ENCODE measurements at places on chromosomes 16 and 17.

GRCh38 chr17:17712268-17712924 is 31.1 kb downstream of the RAI1 start:
- no peaks in the 10 kb centered on the region for H3K27me3 ChIP-seq
- no peaks in the 10 kb centered on the region for H3K36me3 ChIP-seq
- no peak for DNase-seq
- H3K27ac ChIP-seq, result peak overlapping the region; percentile 61

DNA sequence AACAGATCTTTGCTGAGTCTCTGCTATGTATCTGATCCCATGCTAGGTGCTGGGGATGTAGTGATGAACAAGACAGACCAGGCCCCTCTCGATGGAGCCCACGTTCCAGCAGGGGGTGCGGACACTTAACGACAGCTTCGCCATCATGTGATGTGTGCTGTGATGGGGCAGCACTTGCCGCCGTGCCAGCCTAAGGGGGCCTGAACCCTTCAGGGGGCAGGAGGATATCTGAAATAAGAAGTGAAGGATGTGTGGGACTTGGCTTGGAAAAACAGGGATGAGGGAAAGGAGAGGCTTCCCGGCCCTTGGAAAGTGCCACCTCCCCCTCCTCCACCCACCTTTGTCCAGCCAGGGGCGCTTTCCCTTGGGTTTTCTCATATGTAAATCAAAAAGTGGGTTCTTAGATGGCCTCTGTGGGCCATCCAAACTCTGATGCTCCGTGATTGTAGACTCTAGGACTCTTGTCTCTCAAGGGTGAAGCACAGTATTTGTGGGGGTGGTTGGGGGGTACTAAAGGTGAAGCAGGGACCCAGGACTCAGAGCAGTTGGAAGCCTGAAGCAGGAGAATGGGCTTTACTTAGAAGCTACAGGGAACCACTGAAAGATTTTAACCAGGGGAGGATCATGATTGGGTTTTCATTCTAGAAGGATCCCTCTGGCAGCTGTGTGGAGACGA is 4.0 kb upstream of the DLX3 start:
- no peak overlapping the region for H3K4me3 ChIP-seq
- peaks cover 15% of the 10 kb centered on the region for H3K4me1 ChIP-seq
- no peak overlapping the region for H3K27ac ChIP-seq
- no peak for DNase-seq
- peaks cover 75% of the 10 kb centered on the region for H3K27me3 ChIP-seq

DNA sequence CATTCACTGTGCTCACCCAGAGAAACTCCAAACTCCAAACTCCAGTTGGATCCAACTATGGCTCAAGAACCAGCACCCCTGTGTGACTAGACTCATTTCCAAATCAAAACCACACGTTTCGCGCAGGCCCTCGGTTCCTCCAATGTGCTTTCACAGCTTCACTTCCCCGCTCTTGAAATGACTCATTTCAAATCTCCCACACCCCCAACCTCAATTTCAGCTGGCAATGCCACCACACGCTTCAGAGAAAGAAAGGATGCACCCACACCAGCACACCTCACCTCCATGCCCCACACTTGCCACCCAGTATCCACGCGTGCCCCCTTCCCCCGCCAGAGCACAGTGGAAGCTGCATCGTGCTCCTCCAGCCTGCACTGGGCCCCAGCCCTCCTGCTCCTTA is 9.0 kb downstream of the TMEM92 start:
- peak; percentile 26 for DNase-seq
- H3K36me3 ChIP-seq, result no peaks in the 10 kb centered on the region
- no peak overlapping the region for H3K4me3 ChIP-seq

DNA sequence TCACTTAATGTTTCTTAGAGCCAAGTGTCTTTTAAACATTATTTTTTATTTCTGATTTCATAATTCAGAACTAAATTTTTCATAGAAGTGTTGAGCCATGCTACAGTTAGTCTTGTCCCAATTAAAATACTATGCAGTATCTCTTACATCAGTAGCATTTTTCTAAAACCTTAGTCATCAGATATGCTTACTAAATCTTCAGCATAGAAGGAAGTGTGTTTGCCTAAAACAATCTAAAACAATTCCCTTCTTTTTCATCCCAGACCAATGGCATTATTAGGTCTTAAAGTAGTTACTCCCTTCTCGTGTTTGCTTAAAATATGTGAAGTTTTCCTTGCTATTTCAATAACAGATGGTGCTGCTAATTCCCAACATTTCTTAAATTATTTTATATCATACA is 13.6 kb upstream of the BCAS3 start:
- no peak for DNase-seq
- no peak overlapping the region for H3K27ac ChIP-seq
- no peaks in the 10 kb centered on the region for H3K27me3 ChIP-seq

DNA sequence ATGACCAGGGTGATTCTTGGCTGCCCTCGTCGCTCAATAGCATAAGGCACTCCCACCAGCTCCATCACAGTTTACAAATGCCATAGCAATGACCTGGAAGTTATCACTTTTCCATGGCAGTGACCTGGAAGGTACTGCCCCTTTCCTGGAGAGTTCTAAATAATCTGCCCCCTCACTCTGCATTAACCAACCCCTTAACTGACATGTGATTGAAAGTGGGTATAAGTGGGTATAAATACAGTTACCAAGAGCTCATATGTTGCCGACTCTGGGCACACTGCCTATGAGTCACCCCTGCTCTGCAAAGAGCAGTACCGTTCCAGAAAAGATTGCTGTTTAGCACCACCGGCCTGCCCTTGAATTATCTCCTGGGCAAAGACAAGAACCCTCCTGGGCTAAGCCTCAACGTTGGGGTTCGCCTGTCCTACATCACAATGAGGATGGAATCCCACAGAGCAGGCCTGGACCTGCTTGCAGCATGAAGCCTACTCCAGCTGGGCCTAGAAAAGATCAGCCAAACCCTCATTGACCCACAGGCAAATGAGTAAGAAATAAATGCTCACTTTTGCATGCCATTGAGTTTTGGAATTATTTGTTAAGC is 95.2 kb upstream of the SEC14L1 start:
- no peak overlapping the region for H3K4me3 ChIP-seq
- H3K27ac ChIP-seq, result no peak overlapping the region

DNA sequence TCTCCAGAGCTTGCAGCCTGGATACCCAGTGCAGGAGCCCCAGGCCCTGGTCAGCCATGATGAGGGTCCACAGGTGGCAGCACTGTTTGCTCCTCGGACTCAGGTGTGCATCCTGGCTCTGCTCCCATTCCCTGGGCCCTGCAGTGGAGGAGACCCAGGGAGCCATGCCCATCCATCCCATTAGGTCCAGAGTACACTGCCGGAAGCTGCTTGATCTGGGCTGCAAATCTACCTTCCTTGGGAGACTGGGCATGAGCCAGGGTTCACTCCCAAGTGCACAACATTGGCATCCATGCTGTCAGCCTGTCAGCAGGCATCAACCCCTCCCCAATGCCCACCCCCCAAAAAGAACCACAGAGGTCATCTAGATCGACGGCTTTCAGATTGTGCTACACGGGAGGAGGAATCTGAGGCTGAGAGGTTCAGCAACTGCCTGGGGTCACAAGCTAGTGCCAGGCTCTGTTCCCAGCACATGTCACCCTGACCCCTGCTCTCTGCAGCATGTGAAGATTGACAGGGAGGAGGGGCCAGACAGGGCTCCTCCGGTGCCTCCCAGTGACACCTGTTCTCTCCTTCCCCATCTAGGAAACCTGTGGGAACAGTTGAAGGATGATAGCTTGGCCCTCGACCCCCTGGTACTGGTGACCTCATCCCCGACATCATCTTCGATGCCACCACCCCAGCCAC is 15.7 kb downstream of the UNC119 start:
- DNase-seq, result no peak
- H3K27ac ChIP-seq, result no peak overlapping the region
- no peaks in the 10 kb centered on the region for H3K36me3 ChIP-seq
- H3K4me1 ChIP-seq, result no peaks in the 10 kb centered on the region
- H3K27me3 ChIP-seq, result no peaks in the 10 kb centered on the region

GRCh38 chr16:86530251-86531190 is 20.2 kb downstream of the FOXF1 start:
- no peaks in the 10 kb centered on the region for H3K27me3 ChIP-seq
- no peak overlapping the region for H3K27ac ChIP-seq
- peaks cover 8% of the 10 kb centered on the region for H3K36me3 ChIP-seq
- no peak for DNase-seq

DNA sequence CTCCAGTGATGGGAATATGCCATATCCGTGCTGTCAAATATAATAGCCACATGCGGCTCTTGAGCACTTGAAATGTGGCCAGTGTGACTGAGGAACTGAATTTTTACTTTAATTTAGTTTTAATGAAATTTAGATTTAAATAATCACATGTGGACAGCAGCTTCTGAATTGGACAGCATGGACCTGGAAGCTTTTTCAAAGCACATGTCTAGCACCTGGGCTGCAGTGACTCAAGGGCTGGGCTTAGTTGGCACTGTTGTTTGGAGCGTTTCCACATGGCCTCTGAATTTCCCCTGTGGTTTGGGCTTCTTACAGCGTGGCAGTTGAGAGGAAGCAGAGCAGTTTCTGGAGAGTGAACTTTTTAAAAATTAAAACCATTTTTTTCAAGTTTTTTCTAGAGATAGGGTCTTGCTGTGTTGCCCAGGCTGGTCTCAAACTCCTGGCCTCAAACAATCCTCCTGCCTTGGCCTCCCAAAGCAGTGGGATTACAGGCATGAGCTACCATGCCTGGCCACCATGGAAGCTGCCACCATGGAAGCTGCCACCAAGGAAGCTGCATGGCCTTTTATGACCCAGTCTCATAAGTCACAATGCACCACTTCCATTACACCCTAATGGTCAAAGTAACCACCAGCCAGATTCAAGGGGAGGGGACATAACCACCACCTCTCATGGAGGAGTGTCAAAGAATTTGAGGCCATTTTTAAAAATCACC is 6.7 kb upstream of the TOB1 start:
- H3K4me3 ChIP-seq, result no peak overlapping the region
- DNase-seq, result peak; percentile 53
- H3K27ac ChIP-seq, result peak overlapping the region; percentile 52
- H3K27me3 ChIP-seq, result peaks cover 1% of the 10 kb centered on the region
- H3K36me3 ChIP-seq, result no peaks in the 10 kb centered on the region
- H3K4me1 ChIP-seq, result peaks cover 44% of the 10 kb centered on the region

- no peaks in the 10 kb centered on the region for H3K4me1 ChIP-seq
- no peaks in the 10 kb centered on the region for H3K27me3 ChIP-seq
- no peak for DNase-seq
- no peak overlapping the region for H3K4me3 ChIP-seq
- H3K27ac ChIP-seq, result no peak overlapping the region
Measured at GRCh38 chr16:20956319-20956718, 55.7 kb downstream of the LYRM1 start.

DNA sequence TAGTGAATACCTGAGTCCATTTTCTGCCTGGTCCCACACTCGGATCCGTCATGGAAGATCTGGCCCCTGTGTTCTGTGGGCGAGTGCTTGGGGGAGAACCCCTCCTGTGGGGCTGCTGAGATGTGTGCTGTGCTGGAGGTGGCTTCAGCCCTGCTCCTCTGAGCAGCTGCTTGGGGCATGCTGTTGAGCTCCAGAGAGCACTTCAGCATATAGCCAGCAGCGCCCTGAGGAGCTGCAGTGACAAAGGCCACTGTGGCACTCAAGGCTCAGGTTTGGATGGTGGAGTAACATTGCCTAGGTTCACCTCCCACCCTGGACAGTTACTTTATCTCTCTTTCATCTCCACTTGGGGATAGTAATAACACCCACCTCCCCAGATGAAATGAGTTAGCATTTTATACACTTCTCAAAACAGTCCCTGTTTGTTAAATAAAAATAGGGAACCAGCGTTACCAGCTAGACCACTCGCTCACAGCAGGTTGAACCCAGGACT is 75.3 kb downstream of the KSR1 start:
- DNase-seq, result no peak
- no peak overlapping the region for H3K27ac ChIP-seq
- no peak overlapping the region for H3K4me3 ChIP-seq

DNA sequence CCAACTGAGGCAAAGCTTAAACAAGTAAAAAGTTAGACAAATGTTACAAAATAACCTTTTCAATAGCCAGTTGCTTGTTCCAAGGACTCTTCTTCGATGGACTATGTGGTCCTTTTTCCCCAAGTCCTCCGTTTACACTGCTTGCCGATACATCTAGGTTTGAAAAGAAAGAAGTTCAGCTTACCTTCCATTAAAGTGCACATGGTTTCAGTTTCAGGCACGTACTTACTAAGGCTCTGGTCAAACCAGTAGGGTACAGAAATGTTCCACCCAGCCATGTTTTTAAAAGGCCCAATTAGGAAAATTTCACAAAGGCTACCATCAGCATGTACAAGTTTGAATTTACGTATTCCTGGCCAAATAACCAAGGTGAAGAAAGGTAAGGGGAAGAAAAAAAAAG is 2.1 kb downstream of the SRSF2 start:
- DNase-seq, result no peak
- peak overlapping the region; percentile 98 for H3K4me3 ChIP-seq
- H3K36me3 ChIP-seq, result peaks cover 58% of the 10 kb centered on the region
- H3K27ac ChIP-seq, result peak overlapping the region; percentile 98

GRCh38 chr17:45702666-45703266 is 81.4 kb upstream of the CRHR1 start:
- H3K4me3 ChIP-seq, result no peak overlapping the region
- peaks cover 25% of the 10 kb centered on the region for H3K27me3 ChIP-seq
- no peak overlapping the region for H3K27ac ChIP-seq
- DNase-seq, result no peak
- H3K4me1 ChIP-seq, result peaks cover 17% of the 10 kb centered on the region

DNA sequence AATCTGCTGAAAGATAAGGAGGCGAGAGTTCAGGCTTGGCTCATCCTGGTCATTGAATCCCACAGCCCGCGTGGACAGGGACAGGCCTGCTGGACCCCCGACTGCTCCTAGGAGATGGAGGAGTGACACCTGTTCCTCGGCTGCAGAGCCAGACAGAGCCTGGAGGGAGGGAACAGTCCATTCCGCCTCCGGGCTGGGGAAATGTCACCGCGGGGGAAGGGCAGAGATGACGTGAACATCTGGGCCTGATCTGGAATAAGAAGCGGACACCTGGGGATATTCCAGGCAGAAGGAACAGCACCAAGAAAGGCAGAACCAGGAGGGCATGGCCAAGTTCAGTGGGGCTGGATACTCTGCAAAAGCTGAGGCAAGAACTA is 1.5 kb downstream of the ZNF747 start:
- H3K27me3 ChIP-seq, result no peaks in the 10 kb centered on the region
- H3K4me3 ChIP-seq, result peak overlapping the region; percentile 79
- no peak for DNase-seq
- H3K4me1 ChIP-seq, result peaks cover 57% of the 10 kb centered on the region

- peaks cover 3% of the 10 kb centered on the region for H3K36me3 ChIP-seq
- H3K4me3 ChIP-seq, result peak overlapping the region; percentile 88
- H3K27ac ChIP-seq, result peak overlapping the region; percentile 95
- H3K27me3 ChIP-seq, result no peaks in the 10 kb centered on the region
- DNase-seq, result peak; percentile 48
- peaks cover 35% of the 10 kb centered on the region for H3K4me1 ChIP-seq
Measured at GRCh38 chr16:84117494-84117843, 727 bp upstream of the MBTPS1 start.

DNA sequence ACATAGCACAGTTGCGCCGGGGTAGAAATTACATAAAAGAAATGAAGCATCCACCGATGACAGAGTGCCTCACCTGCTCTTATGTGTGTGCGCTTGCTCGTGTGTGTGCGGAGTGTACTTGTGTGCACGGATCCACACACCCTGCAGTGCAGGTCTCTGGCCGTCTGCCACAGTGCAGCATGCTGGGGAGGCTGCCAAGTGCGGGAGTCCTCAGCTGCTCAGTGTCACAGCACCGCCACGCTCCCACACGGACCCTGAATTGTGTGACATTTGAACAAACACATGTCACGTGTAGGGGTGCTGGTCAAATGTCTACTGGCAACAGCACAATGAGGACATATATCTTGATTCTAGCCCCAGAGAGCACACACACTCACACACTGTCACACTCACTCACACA is 243.0 kb upstream of the MYOCD start:
- H3K27ac ChIP-seq, result no peak overlapping the region
- no peaks in the 10 kb centered on the region for H3K36me3 ChIP-seq
- H3K4me1 ChIP-seq, result no peaks in the 10 kb centered on the region
- no peak overlapping the region for H3K4me3 ChIP-seq

All from activated naive CD8-positive, alpha-beta T cell treated with anti-CD3 and anti-CD28 coated beads, Interleukin-2, amount 50 U/mL, for 24 hours (primary cell).